Pons (tissue), 1 donor: ENCODE measurements at places on chromosomes 7 and 10.
A peak's percentile ranks its signal among the peaks of the same experiment; 100 is the strongest.

- DNase-seq: no peak
Observed at GRCh38 chr10:133353202-133353959, 4.4 kb downstream of the FUOM start.

DNA sequence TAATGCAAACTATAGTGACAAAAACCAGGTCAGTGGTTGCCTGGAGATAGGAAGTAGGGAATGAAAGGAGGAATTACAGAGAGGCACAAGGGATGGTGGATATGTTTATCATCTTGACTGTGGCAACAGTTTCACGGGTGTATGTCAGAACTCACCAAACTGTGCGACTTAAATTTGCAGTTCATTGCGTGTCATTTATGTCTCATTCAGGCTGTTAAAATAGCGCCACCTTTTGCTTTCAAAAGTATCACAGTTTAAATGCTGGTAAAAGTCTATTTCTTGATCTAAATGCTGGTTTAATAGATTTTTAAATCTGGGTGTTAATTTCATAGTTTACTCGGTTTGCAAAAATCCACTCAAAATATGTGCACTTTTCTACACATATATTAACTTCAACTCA lies 51.0 kb downstream of the PTTG1IP2 start:
- DNase-seq: no peak

DNA sequence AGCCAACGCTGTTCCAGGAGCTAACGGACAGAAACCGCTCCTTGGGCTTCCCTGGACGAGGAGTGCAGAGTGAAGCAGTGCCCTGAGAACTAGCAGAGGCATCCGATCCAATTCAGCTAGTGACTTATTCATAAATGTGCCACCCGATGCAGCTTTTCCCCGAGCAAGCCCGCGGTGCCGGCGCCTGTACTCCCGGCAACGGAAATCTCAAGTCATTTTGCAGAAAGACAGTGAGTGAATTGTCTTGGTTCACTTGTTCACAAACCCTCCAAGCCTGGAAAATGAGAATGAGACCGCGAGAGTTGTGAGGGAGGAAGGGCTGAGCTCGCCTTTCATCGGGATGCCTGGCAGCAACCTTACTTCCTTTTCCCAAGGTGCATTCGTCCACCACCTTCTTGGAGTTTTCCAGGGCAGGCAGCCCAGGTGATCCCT lies 87.5 kb downstream of the COBL start:
- peak; percentile 79 for DNase-seq

GRCh38 chr10:3406556-3406955 lies 234.0 kb upstream of the PITRM1 start:
- peak; percentile 90 for DNase-seq

GRCh38 chr10:33006342-33006887 lies 48.4 kb upstream of the ITGB1 start:
- DNase-seq: no peak

GRCh38 chr7:51135576-51135975 lies 181.0 kb downstream of the COBL start:
- no peak for DNase-seq

- peak; percentile 22 for DNase-seq
Observed at GRCh38 chr7:101885597-101885955, 68.2 kb downstream of the CUX1 start.

- DNase-seq: peak; percentile 38
Observed at GRCh38 chr7:79531116-79531515, 77.6 kb upstream of the MAGI2 start.

GRCh38 chr7:99029466-99030435 lies 114.2 kb downstream of the SMURF1 start:
- DNase-seq: no peak

DNA sequence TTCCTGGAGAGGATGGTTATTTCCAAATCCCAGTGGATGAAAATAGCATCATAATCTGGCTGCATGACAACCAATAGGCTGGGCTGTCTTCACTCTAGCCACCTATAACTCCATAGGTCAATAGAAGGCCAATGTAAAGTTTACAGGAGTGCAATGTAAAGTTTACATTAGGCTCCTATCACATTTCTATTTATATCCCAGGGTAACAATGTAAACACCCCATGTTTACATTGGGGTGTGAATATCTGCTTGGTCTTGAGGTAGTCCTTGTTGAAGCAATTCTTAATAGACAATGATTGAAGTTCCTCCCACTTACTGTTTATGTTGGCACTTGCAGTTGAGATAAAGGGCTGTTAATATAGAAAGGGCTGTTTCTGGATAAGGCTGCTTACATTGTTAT lies 21.5 kb downstream of the CH25H start:
- no peak for DNase-seq

DNA sequence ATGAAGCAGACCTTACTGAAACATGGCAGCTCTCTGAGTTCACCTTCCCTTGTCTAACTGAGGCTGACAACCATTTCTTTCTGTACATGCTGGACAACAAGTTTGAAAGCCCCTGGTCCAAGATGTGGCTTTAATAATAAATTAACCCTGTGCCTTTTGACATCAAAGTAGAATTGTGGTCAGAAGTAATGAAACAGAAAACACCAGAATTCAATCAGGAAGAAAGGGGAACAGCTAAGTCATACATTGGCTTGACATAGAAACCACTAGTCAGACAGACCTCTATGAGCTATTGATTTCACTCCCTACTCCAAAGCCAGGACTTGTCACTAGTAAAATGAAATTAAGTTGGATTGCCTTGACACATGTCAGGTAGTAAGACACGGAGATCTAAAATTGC lies 175.2 kb upstream of the ASAH2 start:
- DNase-seq: no peak

GRCh38 chr10:35912615-35913569 lies 270.8 kb upstream of the FZD8 start:
- DNase-seq: no peak

GRCh38 chr10:110324201-110324804 lies 19.6 kb upstream of the SMNDC1 start:
- DNase-seq: no peak

DNA sequence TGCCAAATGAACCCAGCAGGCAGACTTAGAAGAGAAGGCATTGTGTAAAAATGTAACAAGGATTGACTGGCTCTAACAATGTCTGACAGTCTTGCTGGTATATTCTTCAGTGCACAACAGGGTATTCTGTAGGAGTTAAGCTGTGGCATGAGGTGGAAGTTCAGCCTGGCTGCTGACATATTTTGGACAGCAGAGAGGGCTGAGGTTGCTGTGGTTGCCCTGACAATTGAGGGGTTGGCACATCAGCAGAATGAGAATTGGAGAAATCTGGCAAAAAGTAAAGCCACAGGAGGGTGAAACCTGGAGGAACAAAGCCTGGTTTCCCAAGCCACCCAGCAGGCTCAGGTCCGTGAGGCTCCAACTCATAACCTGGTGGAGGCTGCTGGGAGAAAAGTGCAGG lies 220.2 kb downstream of the JAZF1 start:
- DNase-seq: peak; percentile 51

DNA sequence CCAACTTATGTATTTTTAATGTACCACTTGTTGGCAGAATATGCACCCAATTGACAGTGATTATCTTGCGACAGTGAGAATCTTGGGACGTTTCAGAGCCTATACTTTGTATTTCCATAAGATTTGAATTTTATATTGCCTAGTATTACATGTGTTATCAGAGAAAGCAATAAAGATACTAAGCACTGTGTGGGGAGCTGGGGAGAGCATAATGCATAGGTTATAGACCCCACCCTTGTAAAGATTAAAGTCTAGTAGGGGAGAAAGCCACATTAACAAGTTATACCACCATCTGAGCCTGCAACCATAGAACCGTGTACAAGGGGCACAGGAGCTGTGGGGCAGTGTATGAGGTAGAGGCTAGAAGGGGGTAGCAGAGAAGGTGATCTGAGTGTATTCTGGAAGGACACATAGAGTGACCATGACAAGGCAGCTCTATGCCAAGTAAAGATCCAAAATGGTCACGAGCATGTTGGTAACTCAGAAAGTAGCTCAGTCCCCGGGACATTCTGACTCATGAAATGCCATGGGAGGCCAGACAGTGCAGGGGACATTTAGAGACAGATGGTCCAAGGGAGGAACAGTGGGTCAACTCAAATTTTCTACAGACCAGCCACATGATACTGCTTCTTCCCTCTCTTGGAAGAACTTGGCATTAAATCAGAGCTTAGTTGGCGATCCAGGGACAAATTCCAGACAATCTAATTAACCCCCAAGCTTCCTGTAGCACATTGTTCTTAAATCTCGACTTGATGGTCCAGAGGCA lies 84.5 kb downstream of the ADRA2A start:
- DNase-seq: no peak

DNA sequence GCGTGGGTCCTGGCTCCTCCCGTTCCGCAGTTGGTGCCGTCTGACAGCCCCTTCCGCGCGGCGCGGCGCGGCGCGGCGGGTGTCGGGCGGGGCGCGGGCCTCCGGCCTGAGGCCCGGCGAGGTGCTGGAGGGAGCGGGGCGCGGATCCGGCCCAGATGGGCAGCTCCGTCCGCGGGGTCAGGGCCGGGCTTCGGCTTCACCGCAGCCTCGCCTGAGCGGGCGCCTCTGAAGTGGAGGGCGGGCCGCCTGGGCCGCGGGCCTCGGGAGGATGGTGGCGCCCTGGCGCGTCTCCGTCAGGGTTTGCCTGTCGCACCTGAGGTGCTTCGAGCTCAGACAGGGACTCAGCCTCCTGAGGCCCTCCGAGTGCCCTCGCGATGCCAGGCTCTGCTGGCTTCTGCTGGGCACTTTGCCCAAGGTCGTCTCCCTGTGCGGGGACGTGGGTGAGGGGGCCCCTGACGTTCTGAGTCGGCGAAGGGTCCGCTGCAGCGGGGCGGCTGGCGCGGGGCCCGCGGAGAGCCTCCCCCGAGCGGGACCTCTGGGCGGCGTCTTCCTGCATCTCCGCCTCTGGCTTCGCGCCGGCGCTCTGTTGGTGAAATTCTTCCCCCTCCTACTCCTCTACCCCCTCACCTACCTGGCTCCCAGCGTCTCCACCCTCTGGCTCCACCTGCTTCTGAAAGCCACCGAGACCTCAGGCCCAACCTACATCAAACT lies 473 bp downstream of the ADCK2 start:
- no peak for DNase-seq

DNA sequence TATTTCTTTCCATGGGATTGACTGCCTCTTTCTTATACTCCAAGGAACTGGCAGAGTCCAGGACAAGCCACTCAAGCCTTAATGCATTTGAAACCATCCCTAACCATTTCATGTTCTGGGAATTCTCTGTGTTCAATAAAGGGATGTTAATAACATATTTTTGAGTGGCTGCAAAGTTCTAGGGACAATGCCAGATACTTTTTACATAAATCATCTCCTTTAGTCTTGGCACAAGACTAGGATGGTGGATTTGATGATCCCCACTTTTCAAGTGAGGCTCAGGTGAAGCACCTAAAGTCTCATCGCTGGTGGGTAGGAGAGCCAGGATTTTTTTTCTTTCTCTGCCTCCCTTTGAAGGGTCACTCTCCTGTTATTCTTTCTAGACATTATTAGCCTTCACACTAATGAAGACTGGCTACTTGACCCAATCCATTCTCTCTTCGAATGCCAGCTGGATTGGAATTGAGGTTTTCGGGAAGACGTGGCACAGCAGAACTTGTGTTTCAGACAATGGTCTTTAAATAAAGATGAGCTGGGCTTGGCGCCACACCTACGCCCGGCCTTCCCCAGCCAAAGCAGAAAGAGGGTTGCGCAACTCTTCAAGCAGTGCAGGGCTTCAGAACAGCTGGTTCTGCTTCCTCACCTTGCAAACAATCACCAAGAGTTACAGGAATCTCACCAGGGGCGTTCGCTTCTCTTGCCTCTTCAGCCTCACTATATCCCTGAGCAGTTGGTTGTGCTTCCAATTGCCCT lies 73.8 kb upstream of the BMPER start:
- no peak for DNase-seq

DNA sequence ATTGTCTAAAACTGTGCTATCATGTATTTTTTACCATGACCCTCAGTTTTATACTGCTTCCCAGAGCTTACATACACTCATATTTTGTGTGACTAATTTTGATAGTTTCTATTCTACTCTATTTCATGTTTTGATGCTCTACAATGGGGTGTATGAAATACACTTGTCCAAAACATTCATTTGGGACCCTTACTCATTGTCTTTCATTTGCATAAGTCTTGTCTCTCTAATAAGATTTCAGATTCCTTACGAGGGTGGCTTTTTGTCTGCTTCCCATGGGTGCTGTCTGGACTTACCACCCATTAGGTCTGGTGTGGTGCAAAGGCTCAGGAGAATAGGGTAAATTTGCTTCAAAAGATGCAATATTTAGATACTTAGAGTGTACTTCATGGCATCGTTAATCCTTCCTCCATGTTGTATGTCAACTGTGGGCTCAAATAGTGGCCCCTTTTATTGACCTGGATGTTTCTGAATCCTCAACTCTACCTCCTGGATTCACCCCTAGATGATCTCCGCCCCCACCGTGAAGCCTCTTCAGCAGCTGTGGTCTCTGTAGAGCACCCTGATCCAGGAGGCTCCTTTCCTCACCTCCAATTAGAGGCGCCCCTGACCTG lies 3.6 kb upstream of the GIMAP5 start:
- no peak for DNase-seq

- DNase-seq: no peak
Observed at GRCh38 chr7:46583656-46584055, 662.6 kb upstream of the IGFBP3 start.

GRCh38 chr7:135512135-135512887 lies 2.4 kb upstream of the CNOT4 start:
- DNase-seq: peak; percentile 89

GRCh38 chr10:99115703-99116102 lies 119.9 kb downstream of the HPSE2 start:
- no peak for DNase-seq

- DNase-seq: no peak
Observed at GRCh38 chr10:110241407-110241806, 34.0 kb downstream of the MXI1 start.

DNA sequence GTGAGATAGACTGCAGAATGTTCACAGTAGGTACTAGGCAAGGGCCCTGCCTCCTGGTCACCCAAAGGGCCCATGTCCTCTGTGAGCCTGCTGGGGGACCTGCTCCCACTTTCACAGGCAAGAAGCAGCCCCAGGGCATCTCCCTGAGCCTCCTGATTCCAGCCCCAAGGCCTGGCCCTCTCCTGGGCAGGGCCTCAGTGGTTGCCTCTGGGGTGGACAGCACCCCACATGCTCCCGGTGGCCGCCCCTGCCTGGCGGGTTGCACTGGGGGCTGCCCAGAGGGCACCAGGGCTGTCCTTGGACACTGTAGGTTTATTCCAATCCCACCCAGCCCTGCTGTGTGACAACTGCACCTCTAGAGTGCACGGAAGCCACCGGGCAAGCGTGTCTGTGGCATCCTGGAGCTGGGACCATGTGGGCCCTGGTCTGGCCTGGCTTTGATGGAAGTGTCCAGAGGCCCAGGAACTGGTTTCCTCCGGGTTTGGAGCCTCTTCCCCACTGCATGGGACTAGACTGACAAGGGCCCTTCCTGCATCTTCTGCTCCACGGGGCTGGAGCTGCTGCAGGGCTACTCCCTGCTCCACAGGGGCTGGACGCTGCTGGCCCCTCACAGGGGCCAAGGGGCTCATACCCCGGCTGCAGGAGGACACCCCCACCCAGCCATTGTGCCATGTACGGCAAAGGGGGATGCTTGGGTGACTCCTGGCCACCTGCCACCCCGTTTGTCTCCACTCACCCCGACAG lies 25.0 kb upstream of the SYCE1 start:
- no peak for DNase-seq

- DNase-seq: no peak
Observed at GRCh38 chr10:86522510-86522855, 891 bp upstream of the WAPL start.

GRCh38 chr10:29239569-29240472 lies 49.0 kb upstream of the LYZL1 start:
- no peak for DNase-seq
